Large intestine (tissue), 12 donors: ENCODE measurements at places on chromosomes 3 and 15. TPM values are rescaled to one million over a fixed set of nuclear protein-coding genes. Genes with fewer than 3 reads are reported as not detected.
A peak's percentile ranks its signal among the peaks of the same experiment; 100 is the strongest.

The ZPLD1 gene
- 0.22 TPM for polyA plus RNA-seq

The ROBO2 gene
- 9.6 TPM for polyA plus RNA-seq

The PLA2G4E gene
- 0.43 TPM for polyA plus RNA-seq

- H3K27ac ChIP-seq: no peak overlapping the region
- no peaks in the 10 kb centered on the region for H3K27me3 ChIP-seq
- H3K4me1 ChIP-seq: peaks cover 34% of the 10 kb centered on the region
- no peaks in the 10 kb centered on the region for H3K36me3 ChIP-seq
- DNase-seq: peak; percentile 32
Measured at GRCh38 chr3:72143322-72143721, 358.4 kb upstream of the PROK2 start.

GRCh38 chr15:39919748-39920509, at the start of gene GPR176:
GPR176 (minus strand) TSS chr15:39920266; CDS start chr15:39920026, 240 bp downstream.
- H3K27me3 ChIP-seq: peaks cover 30% of the 10 kb centered on the region
- peak within 1 kb of the TSS; percentile 63 for H3K27ac ChIP-seq
- peak; percentile 53 for DNase-seq
- peaks cover 6% of the 10 kb centered on the region for H3K4me1 ChIP-seq

The PRR20G gene
- not detected for polyA plus RNA-seq

DNA sequence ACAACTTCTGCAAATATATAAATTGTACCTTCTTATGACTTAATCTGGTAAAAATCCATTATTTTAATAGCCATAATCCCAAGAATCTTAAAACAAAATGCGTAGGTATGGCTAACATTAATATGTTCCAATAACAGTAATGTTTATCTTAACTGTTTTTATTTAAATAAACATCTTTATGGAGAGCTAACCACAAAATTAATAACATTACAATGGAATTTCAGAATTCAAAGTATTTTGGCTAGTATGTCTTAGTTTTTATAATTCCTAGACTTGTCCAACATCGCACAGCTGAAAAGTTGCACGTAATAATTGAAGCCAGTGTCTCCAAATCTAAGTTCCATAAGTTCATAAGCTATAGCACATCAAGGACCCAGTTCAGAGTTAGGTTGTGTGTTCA, 47.6 kb downstream of the ANKRD28 start:
- no peak overlapping the region for H3K4me3 ChIP-seq
- no peak overlapping the region for H3K27ac ChIP-seq
- H3K36me3 ChIP-seq: peaks cover 6% of the 10 kb centered on the region
- no peak for DNase-seq
- no peaks in the 10 kb centered on the region for H3K27me3 ChIP-seq
- no peaks in the 10 kb centered on the region for H3K4me1 ChIP-seq

The GOLGA8T gene
- 0.75 TPM for polyA plus RNA-seq

DNA sequence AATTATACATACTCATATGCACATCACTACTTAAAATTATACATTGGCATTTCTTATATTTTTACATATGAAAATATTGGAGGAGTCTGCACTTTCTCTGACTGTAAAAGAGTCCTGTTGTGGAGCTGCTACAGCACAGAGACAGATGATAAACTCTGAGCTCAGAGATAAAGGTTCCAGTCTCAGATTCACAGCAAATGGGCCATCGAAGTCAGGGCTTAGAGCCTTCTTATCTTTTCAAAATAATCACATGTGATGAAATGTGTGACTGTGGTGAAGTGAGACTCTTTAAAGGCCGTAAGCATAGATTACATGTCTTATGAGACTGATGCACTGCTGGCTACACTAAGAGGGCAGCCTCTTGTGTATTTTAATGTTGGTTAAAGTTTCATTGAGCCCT, 187.5 kb upstream of the SYNPR start:
- H3K4me1 ChIP-seq: no peaks in the 10 kb centered on the region
- H3K36me3 ChIP-seq: no peaks in the 10 kb centered on the region
- no peak overlapping the region for H3K27ac ChIP-seq
- no peak for DNase-seq
- H3K4me3 ChIP-seq: no peak overlapping the region

- no peaks in the 10 kb centered on the region for H3K4me1 ChIP-seq
- no peaks in the 10 kb centered on the region for H3K36me3 ChIP-seq
- DNase-seq: no peak
- no peaks in the 10 kb centered on the region for H3K27me3 ChIP-seq
- H3K27ac ChIP-seq: no peak overlapping the region
Measured at GRCh38 chr3:101896083-101896757, 46.9 kb downstream of the NFKBIZ start.

- no peaks in the 10 kb centered on the region for H3K36me3 ChIP-seq
- no peaks in the 10 kb centered on the region for H3K4me1 ChIP-seq
- no peak overlapping the region for H3K4me3 ChIP-seq
- DNase-seq: no peak
- H3K27me3 ChIP-seq: peaks cover 5% of the 10 kb centered on the region
Measured at GRCh38 chr15:45536934-45537333, 14.4 kb upstream of the SLC30A4 start.
